Eye (tissue), 1 donor: ENCODE measurements at places on chromosomes 6 and 20.

DNA sequence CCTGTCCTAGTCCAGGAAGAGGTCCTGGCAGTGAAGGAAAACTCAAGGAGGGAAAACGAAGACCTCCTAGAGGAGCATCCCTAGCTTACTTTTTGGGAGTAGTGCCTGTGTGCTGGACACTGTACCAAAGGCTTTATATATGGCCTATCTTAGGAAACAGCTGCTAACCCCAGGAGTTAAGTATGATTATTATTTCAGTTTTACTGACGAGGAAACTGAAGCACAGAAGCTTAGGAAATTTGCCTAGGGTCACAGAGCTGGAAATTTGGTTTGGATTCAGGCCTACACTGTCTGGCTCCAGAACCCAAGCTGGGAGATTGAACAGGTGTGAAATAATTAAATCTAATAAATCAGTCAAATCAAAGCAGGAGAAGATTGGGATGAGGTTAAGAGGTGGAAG lies 78.0 kb downstream of the SLX4IP start:
- DNase-seq = no peak

DNA sequence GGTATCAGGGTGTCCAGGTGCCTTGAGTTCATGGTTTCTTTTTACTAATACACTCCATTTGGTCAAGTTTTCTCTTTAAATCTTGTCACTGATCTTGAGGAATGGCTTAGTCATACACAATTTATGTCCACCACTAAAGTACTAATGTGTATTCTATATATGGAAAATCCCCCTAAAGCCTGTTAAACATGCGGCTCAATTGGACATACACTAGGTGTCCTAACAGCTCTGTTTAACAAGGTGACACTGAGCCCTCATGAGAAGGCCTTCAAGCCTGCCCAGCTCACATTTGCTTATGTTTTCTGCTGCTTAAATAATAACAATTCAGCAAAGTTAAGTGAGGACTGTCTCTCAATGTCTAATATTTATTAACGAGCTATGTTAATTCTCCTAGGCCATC lies 31.5 kb downstream of the PDE7B start:
- DNase-seq = no peak

GRCh38 chr20:22629927-22630326 lies 45.6 kb upstream of the FOXA2 start:
- DNase-seq = no peak

GRCh38 chr6:119368921-119369320 lies 19.4 kb upstream of the MAN1A1 start:
- DNase-seq = no peak

GRCh38 chr6:49004801-49005200 lies 458.3 kb downstream of the MMUT start:
- no peak for DNase-seq

- no peak for DNase-seq
Measured at GRCh38 chr6:42556462-42556861, 7.4 kb upstream of the UBR2 start.
